ENCODE measurements at places on chromosomes 2 and 18. TPM values are rescaled to one million over a fixed set of nuclear protein-coding genes. Genes with fewer than 3 reads are reported as not detected.

Gene EFEMP1
- total RNA-seq = 47.0 TPM

Gene RAPH1
- 5.7 TPM for total RNA-seq

Gene PLGLB2
- total RNA-seq = 0.49 TPM

Gene POTEJ
- total RNA-seq = not detected

Gene CEBPZ
- total RNA-seq = 79.7 TPM

Gene UGT1A7
- total RNA-seq = 6.0 TPM

Gene SERPINB10
- 0.22 TPM for total RNA-seq

Gene KANSL1L
- total RNA-seq = 0.56 TPM

Gene LAMA1
- total RNA-seq = 0.31 TPM

Gene ACTG2
- 0.11 TPM for total RNA-seq

Gene DSG1
- not detected for total RNA-seq

Gene GLI2
- total RNA-seq = 30.4 TPM

Gene KIF1A
- total RNA-seq = 0.62 TPM

Gene ASPRV1
- total RNA-seq = 0.17 TPM

Gene EMILIN2
- 8.7 TPM for total RNA-seq

Gene TEX44
- total RNA-seq = not detected

Gene GAREM2
- total RNA-seq = 6.3 TPM

Gene EPHA4
- 0.54 TPM for total RNA-seq

Gene CHRND
- not detected for total RNA-seq

Gene CD8B2
- not detected for total RNA-seq

Gene AQP12B
- not detected for total RNA-seq

Gene TXNDC2
- total RNA-seq = 0.38 TPM

Gene ACADL
- total RNA-seq = not detected
